ENCODE measurements at places on chromosomes 11 and 22.

GRCh38 chr22:43300891-43301676 lies 42.1 kb downstream of the SCUBE1 start:
- peak; percentile 39 for DNase-seq

- DNase-seq: no peak
These were observed 4786.8 kb upstream of the OR11H1 start for GRCh38 chr22:10741210-10741609.

DNA sequence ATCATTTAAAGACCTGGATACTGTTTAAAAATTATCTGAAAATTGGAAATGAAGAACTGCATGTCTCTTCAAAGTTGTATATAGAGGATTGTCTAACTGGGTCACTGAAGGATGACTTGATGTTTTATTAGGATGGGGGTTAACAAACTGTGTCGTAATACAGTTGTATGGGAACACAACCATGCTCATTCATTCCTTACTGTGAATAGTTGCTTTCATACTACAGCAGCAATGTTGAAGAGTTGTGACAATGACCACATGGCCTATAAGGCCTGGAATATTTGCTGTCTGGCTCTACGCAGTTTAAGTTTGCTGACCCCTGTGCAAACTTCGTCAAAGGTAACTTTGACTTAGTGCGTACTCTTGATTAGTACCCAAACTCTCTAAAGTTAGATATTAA lies 38.4 kb downstream of the FDX1 start:
- DNase-seq: no peak

DNA sequence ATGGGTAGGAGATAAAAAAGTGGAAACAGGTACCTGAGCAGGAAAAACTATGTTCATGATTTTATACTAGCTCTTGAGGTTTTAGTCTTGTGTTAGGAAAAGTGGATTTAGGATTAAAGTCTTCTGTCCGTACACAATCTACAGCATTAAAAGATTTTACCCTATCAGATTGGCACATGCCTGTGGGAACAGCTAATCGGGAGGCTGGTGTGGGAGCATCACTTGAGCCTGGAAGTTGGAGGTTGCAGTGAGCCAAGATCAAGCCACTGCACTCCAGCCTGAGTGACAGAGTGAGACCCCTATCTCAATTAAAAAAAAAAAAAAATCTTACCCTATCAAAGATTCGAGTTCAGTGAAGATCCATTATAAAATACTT lies 12.2 kb upstream of the CRKL start:
- no peak for DNase-seq

DNA sequence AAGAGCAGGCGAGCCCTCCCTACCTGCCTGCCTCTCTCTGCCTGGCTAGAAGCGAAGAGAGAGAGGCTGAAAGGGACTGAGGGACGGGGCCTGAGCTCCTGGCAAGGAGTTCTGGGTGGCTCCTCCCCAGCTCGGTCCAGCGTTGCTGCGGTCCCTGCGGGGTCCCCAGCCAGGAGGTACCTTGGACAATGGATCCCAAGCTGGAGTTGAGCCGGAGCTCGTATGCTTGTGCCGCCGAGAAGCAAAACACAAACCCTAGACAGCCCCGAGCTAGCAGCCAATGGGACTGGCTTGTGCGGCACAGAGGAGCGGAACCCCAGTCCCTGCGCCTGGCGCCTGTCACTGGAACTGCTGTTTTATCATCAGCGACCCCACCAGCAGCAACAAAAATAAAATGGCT lies 18.3 kb downstream of the SLC25A18 start:
- DNase-seq: no peak

GRCh38 chr22:48045369-48045768 lies 1282.9 kb downstream of the TBC1D22A start:
- DNase-seq: no peak

GRCh38 chr22:25447686-25448434 lies 116.6 kb upstream of the GRK3 start:
- peak; percentile 85 for DNase-seq

- DNase-seq: peak; percentile 16
These were observed 322.3 kb downstream of the SOX6 start for GRCh38 chr11:16034074-16034473.

- no peak for DNase-seq
These were observed 188.9 kb downstream of the BRD1 start for GRCh38 chr22:49638788-49639187.

DNA sequence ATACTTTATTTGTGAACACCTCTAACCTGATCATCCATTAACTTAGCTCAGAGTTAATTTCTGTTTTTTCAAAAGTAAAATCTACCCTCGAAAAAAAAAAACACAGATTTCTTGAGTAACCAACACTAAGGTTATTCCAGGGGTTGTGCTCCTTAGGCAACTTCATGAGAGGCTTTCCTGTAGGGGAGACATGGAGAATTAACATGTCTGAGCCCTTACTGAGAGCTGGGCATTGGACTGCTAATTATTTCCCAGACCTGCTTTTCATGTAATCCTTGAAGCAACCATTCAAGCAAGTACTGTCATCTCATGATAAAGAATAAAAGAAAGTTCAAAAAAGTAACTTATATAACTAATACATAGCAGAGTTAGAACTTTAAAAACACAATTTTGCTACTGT lies 13.5 kb upstream of the UPB1 start:
- DNase-seq: no peak
